ENCODE measurements at places on chromosomes 16 and 17.

GRCh38 chr17:54876656-54877195 is 23.9 kb upstream of the TOM1L1 start:
- DNase-seq = no peak

DNA sequence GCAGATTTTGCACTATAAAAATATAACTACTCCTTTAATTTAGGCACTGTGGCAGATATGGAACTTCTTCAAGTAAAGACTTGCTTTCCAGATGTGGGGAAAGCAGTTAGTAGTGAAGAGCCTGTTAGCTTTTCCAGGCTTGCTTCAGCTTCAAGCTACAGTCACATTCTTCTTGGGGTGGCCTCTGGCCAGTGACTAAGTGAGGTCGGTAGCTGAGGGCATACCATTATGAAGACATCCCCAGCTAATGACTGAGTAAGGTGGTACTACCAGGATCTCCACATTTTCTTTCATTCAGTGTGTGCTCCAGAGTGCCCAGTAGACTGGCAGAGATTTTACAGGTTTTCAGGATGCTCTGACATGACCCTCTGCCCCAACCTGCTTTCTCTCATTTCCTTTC is 167.1 kb upstream of the KIF2B start:
- no peak for DNase-seq

- DNase-seq = no peak
These were observed 128.5 kb upstream of the EEF2KMT start for GRCh38 chr16:5225931-5226655.

- DNase-seq = no peak
These were observed 11.0 kb downstream of the KDM8 start for GRCh38 chr16:27214084-27214961.

DNA sequence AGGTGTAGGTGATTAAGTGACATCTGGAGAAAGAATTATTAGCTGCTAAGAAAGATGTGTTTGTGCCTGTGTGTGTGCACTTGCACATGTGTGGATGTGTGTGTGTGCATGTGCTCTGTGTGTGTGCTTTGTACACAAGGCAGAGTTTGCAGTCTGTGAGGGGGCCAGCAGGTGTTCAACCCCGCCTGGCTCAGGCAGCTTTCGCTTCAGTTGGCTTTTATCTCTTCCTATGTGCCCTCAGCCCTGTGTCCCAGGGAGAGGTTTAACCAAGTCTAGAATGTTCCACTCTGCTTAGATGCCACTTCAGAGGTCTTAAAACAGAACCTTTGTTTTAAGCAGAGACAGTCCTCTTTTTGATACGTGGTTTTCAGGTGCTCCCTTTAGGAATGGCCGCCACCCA is 58.8 kb downstream of the CDH13 start:
- DNase-seq = no peak

- no peak for DNase-seq
These were observed 100.6 kb upstream of the METRNL start for GRCh38 chr17:82978765-82979349.

DNA sequence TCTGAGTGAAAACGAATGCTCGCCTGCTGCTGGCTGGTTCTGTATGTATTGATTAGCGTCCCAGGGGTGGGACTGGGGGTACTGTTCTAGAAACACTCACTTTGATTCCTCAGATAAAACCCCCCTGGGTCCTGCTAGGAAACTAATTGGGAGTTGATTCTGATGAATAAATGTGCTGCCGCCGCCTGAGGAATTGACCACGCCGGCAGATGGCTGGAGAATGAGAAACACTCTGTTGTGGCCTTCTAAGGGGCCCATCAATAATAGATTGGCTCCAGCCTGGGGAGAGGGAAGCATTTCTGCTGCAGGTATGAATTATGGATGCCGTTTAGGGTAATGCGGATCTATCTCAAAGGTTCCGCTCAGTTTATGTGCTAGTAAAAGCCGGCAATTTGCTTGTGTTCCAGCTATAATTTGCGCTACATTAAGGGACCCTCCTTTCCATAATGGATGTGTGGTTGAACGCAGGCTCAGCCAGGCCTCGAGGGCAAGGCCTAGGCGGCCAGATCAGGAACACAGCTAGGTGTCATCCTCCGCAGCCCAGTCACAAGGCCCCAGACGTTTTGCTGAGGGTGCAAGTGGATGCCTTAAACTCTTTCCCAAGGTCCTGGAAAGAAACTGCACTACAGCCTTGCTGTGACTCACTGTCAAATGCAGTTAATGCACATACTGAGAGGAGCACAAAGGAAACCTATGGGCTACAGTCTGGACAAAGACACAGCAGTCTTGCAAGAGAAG is 132.2 kb upstream of the HS3ST2 start:
- no peak for DNase-seq

- no peak for DNase-seq
These were observed 90.8 kb upstream of the TOB1 start for GRCh38 chr17:50956750-50957523.

GRCh38 chr16:90015586-90016338 is 3.5 kb downstream of the DBNDD1 start:
- DNase-seq = no peak

DNA sequence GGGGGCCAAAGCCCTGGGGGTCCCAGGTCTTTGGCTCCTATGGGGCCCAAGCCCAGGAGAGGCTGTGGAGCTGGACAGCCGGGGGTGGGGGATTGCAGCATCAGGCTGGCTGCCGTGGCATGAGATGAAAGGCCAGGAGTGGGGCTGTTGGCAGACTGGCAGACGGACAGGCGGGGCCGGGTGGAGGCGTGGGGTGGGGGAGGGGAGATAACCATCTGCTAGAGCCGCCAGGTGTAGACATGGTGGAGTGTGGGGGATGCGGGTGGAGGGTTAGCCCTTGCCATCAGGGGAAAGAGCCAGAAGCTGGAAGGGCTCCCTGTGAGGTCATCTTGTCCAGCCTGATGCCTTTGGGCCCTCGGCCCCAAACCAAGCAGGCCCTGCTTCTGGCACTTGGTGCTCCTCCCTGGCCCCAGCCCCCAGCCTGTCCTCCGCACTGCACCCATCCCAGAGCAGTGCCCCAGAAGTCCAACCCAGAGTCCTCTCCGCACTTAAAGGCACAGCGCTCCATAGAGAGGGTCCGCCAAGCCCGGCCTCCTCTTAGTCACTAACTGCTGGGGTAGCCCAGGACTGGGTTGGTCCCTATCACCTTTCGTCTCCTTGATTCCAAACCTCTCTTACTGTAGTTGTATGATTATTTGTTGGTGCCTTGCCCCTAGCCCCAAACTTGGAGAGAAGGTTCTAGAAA is 33.3 kb upstream of the DLX4 start:
- DNase-seq = no peak

DNA sequence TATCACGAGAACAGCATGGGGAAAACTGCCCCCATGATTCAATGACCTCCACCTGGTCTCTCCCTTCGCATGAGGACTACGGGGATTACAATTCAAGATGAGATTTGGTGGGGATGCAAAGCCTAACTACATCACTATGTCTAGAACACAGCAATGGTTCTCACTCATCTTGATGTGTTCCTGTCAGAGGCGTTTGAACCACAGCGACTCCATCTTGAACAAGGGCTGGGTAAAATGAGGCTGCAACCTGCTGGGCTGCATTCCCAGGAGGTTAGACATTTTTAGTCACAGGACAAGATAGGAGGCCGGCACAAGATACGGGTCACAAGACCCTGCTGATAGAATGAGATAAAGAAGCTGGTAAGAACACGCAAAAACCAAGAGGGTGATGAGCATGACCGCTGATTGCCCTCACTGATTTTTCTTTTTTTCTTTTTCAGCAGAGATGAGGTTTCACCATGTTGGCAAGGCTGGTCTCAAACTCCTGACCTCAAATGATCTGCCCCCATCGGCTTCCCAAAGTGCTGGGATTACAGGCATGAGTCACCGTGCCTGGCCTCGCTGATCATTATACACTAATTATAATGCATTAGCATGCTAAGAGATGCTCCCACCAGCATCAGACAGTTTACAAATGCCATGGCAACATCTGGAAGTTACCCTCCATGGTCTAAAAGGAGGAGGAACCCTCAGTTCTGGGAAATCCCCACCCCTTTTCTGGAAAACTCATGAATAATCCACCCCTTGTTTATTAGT is 3.0 kb upstream of the PPY start:
- DNase-seq = no peak

DNA sequence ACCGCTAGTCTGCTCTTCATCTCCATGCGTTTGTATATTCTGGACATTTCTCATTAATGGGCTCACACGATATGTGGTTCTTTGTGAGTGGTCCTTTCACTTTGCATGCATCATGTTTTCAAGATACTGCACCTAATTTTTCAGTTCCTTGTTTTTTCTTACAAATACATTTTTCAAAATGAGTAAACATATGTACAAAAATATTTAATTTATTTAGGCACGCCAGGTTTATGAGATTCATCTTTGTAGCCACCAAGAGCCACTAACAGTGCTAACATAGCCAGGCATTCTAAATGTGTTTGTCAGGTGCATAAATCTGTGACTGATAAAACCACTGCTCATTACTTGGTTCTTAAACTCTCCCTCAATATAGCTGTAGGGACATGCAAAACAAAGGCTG is 375.3 kb downstream of the WWOX start:
- no peak for DNase-seq

GRCh38 chr17:17509601-17510425 is 13.6 kb upstream of the RASD1 start:
- DNase-seq = no peak

- no peak for DNase-seq
These were observed at the start of gene GRIN2C for GRCh38 chr17:74859459-74860228. GRIN2C (minus strand) TSS chr17:74859885; CDS start chr17:74855092, 4,793 bp downstream.

All from left renal pelvis (tissue), 4 donors.